ENCODE measurements at places on chromosomes 3 and 15.

- no peak for DNase-seq
These were observed 21.7 kb downstream of the GPR176 start for GRCh38 chr15:39898317-39898716.

- DNase-seq, result no peak
These were observed at the start of gene SLC15A2 for GRCh38 chr3:121894301-121894990. SLC15A2 (plus strand) TSS chr3:121894401; CDS start chr3:121894477, 76 bp downstream.

DNA sequence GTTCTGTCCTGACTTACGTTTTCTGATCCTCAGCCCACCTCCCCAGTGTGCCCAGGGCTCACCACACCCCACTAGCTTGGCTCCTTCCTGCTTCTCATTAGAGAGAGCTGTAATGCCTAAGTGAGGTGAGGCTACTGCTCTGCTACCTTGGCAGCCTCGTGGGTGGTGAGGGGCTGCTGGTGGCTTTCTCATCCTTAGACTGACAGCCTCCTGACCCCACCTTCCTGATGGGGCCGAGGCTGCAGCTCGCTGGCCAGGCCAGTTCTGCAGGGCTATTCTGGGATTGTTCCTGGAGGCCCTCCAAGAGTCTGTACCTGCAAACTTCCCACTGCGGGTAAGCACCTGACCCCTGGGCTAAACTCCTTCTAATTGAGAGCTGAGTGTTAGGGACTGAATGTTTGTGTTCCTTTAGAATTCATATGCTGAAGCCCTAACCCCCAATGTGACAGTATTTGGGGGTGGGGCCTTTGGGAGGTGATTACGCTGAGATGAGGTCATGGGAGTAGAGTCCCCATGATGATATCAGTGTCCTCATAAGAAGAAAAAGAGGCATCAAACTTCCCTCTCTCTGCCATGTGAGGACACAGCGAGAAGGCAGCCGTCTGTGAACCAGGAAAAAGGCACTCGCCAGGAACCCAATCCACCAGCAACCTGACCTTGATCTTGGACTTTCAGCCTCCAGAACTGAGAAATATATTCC lies 38.1 kb upstream of the IQSEC1 start:
- no peak for DNase-seq

- DNase-seq, result no peak
These were observed 13.7 kb downstream of the IQCH start for GRCh38 chr15:67267951-67268941.

DNA sequence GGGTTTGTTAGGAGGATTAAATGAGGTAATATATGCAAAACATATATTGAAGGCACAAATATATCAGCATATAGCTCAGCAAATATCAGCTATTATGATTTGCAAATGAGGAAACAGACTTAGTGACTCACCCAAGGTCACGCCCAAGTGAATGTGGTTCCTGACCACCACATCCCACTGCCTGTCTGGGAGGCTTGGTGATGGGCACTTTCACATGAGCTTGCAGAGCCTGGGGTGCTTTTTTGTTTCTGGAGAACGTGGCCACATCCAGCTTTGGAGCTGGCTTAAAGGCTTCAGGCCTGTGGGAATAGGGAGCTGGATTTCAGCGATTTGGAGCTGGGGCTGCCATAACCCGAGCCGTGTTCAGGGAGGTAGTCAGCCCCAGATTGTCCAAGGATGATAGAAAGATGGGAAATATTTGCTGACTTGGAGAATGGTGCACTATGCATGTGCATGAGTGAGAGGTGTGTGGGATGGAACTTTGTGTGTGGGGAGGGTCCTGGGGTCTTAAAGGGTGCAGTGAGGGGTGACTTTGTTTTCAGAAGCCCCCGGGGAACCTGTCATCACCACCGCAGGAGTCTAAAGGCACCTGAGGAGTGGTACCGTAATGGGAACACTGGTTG lies 12.0 kb upstream of the FGD5 start:
- DNase-seq, result no peak

GRCh38 chr15:88949734-88950400 lies 36.7 kb upstream of the MFGE8 start:
- DNase-seq, result no peak

- DNase-seq, result no peak
These were observed 34.5 kb downstream of the SLCO2A1 start for GRCh38 chr3:133995264-133995663.

GRCh38 chr3:190862209-190863118 lies at the start of gene GMNC:
GMNC (minus strand) TSS chr3:190862694; CDS start chr3:190862615, 79 bp downstream.
- no peak for DNase-seq

DNA sequence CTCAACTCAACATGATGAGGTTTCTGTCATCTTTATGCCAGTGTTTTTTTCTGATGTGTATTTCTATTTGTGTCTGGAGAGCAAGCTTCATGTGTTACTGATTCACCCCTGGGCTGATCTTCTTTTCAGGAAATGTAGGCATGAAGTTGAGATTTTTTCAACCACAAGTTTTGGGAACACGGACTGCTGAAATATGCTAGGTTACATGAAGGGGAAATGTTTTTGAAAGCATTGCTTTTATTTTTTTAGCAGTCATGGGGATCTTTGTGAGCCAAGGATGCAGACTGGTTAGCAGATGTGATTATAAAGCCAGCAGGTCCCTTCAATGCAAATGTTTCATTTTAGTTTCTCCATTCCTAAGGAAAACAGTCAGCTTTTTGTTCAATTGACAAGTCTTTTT lies 219.3 kb upstream of the COL8A1 start:
- DNase-seq, result no peak

DNA sequence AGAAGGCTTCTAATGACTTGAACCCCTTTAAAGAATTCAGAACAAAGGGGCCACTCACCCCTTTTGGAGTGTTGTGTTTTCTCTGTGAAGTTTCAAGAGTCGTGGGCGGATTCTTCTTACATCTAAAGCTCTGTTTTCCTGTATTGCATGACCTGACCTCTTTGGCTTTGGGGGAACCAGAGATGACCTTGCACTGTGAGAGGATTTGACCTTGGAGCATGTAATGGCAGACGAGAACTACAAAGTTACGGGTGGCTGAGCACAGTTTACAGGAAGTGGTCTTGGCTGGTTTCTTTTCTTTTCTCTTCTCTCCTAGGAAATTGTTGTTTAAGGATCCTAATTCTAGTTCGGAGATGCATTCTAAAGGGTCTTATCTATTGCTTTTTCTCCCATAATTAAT lies 6.2 kb upstream of the BDH1 start:
- DNase-seq, result no peak

- DNase-seq, result no peak
These were observed 54.4 kb upstream of the PPP2R3A start for GRCh38 chr3:135911110-135911509.

DNA sequence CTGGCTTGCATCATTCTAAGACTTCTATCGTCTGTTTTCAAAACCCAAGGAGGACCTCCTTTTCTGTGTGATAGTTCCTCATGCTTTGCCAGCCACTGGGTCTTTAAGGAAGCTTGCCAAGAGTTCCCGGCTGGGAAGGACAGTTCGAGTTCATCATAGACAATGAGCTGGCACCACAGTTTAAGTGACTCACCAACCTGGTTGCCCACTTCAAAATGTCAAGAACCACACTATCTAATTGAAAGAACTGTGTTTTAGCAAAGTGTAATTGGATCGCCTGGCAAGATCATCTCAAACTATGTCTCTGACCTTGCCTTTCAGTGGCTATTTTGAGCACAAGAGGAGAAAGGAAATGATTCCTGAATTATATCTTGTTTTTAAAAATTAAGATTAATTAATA lies 27.9 kb downstream of the SOX2 start:
- DNase-seq, result no peak

DNA sequence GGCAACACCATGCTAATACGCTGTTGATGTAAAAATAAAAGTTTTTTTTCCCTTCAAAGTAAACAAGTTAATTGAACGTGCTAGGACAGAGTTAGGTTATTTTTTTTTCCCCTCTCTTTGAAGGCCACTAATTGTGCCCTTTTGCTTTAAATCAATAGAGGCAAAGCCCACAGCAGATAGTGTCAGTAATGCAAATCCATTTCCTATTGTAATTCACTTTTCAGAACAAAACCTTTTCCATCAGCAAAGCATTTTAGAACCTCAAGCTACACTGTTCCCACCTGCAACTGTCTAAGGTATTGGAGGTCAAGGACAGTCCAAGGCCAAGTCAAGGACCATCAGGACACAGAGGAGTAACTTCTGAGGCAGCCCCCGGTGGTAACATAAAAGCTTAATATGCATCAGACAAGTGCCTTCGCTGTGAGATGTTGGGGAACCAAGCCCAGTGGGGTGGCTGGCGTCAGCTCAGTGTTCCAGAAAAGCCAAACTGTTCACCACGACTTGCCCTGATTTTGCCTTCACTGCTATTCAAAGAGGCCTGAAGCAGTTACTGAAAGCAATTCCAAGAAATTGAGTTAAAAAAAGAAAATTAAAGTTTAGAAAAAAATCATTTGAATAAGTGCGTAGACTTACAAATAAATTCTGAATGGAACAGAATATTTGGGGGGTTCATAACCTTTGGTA lies 65.8 kb upstream of the ICE2 start:
- no peak for DNase-seq

GRCh38 chr3:195582947-195583346 lies 793 bp downstream of the APOD start:
- DNase-seq, result no peak

GRCh38 chr3:157061265-157061664 lies 98.7 kb downstream of the CCNL1 start:
- no peak for DNase-seq

GRCh38 chr3:160811237-160811548 lies 55.2 kb downstream of the PPM1L start:
- no peak for DNase-seq

- DNase-seq, result no peak
These were observed 7.8 kb downstream of the LRCH3 start for GRCh38 chr3:197798863-197799262.

DNA sequence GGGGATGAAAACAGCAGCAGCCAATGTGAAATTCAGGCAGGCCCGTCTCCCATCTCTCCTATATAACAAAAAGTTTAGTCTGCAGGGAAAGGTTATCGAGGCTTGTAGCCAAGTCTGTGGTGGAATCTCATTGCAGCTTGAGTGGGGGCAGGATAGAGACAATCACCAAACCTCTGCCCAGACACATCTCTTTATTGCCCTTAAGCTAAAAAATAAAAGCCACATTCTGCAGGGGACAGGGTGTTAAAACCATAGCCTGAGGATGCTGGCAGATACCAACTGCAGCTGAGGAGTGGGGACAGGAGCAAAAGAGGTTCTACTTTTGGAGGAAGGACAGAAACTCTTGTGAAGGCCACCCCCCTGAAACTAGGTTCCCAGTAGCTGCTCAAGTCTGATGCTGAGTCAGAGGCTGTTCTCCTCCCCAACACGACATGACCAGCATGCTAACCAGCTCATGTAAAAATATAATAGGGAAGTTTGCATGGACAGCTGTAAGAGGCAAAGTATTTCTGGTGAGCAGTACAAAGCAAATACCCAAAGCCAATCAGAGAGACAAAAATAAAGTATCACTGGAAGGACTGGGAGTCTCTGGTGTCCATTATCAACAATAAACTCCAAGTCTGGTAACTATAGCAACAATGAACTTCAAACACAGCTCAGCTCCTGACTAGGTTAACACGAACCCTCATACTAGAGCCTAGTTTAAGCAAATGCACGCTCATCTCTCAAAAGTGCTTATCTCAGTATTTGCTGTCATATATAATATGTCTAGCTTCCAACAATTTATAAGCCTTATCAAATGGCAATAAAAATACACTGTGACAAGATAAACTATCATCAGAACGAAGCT lies 362.2 kb upstream of the SLCO3A1 start:
- no peak for DNase-seq

DNA sequence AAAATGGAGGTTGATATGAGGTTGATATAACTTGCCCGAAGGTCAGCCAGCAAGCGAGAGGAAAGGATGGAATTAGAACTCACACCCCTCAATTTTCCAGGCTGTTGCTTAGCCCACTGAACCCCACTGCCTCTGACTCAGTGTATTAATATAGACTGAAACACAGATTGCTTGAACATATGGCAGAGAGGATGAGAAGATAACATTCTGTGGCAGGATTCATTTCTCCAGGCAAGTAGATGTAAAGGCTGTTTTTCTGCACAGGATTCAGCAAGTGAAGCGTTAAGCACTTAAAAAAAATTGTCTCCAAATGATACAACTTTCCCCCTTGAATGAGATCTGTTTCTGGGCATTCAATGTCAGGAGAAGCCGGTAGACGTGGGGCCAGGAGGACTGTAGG lies 335.2 kb downstream of the GAP43 start:
- no peak for DNase-seq

GRCh38 chr3:10502185-10502880 lies 3.1 kb downstream of the ATP2B2 start:
- DNase-seq, result no peak
